ENCODE measurements at places on chromosomes 12 and 14.

GRCh38 chr14:62029569-62029924 lies 267.3 kb downstream of the SNAPC1 start:
- DNase-seq, result no peak

GRCh38 chr12:51921017-51921725 lies 13.9 kb downstream of the ACVRL1 start:
- DNase-seq, result no peak

DNA sequence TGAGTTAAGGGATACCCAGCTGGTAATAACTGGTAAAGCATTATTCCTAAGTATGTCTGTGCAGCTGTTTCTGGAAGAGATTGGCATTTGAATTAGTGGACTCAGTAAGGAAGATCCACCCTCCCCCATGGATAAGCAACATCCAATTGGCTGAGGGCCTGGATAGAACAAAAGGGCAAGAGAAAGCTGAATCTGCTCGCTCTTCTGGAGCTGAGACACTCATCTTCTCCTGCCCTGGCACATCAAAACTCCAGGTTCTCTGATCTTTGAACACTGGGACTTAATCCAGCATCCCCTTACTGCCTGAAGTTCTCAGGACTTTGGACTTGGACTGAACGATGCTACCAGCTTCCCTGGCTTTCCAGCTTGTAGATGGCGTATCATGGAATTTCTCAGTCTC lies 63.1 kb upstream of the CNOT2 start:
- no peak for DNase-seq

- DNase-seq, result no peak
Observed at GRCh38 chr14:97267509-97267908, 470.3 kb downstream of the VRK1 start.

- no peak for DNase-seq
Observed at GRCh38 chr12:45355730-45356129, 139.8 kb downstream of the ANO6 start.

- no peak for DNase-seq
Observed at GRCh38 chr14:95614349-95614748, 71.9 kb upstream of the TCL1B start.

GRCh38 chr12:131639270-131639940 lies 71.5 kb upstream of the SFSWAP start:
- no peak for DNase-seq

Measured in naive thymus-derived CD8-positive, alpha-beta T cell (primary cell).